ENCODE measurements at places on chromosomes 16 and 17.

GRCh38 chr16:23079675-23080301, 69.5 kb downstream of the USP31 start:
- no peak for DNase-seq

DNA sequence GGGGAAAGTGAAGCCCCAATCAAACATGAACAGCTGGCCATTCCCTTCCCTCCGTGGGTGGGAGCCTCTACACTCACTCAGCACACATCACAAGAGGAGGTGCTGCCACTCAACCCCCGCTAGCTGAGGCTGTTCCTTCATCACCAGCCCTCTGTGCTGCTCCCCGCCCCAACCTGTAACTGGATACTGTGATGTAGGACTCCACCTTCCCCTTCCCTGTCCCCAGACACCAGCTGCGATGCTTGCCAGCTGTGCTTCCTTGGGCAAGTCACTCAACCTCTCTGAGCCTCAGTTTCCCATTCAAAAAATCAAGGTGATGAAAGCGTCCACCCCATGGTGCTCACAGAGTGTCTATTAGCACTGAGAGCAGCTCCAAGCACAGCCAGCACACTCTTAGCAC, 273.2 kb downstream of the MRTFB start:
- no peak for DNase-seq

- no peak for DNase-seq
These were observed 68.1 kb upstream of the LGALS9 start for GRCh38 chr17:27562777-27563455.

DNA sequence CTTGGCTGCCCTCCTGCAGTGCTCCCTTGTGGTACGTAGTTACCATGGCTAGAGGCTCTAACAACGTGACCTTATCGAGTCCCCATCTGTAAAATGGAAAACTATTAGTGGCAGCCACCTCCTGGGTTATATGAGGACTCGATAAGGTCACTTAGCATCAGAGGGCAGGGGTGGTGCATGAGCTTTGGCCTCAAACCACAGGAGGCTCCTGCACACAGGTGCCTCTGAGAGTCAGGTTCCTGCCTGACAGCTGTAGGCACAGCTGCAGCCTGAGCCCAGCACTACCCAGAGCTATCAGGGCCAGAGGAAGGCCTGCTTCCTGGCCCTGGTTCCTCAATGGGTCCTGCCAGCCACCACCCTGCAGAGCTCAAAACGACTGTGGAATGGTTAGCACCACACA, 57.2 kb upstream of the SEC14L1 start:
- no peak for DNase-seq

GRCh38 chr17:82636626-82637598, 11.3 kb downstream of the WDR45B start:
- no peak for DNase-seq

DNA sequence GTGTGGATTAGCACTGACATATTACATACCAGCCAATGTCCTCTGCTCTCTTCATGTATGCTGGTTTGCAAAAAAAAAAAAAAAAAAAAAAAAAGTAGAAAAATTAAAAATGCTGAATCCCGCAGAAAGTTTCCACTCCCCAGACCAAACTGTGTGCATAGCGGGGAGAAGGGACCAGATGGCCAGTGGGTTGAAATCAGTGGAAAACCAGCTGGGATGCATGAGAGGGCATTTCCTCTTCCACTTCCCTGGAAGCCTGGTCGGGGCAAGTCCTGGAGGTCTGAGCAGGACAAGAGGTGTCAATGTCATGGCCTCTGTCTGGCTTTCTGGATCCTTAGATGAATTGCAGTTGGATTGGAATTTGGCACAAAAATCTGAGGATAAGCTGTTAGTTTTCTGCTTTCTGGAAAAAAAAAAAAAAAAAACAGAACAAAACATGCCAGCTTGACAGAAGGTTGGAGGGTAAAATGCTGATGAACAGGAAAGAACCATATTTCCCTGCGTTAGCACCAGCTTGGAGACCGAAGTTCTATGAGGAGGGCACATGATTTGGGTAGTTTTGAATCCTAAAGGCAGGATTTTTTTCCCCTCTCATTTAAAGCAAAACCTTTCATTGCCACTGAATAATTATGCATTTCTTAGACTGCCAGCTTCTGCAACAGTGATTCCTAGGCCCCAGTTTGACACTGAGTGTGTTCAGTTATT, 941.5 kb upstream of the EEF2KMT start:
- DNase-seq = no peak

GRCh38 chr17:7312432-7313087, 2.6 kb downstream of the GPS2 start:
- no peak for DNase-seq

- DNase-seq = no peak
These were observed 154.7 kb downstream of the SOCS1 start for GRCh38 chr16:11101283-11101682.

DNA sequence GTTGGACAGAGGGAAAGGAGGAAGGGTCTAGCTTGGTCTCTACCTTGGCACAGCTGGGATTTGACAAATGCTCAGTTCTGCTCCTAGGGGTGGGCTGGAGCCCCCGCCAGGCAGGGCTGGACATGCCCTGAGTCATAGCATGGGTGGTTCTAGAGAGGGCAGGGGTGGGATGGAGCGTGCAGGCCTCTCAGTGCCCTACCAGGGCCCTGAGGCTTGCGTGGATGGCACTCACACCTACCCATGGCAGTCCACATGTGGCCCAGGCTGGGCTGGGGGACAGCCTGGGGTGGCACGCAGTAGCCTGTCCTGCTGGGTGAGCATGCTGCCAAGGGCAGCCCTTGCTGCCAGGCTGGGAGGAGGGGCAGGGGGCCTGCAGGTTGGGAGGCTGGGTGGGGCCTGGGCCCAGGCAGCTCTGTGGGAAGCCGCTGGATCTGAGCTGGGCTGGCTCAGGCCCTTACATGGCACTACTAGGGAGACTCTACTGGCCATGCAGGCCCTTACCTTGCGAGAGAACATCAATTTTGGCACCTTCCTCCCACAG, 11.2 kb downstream of the DOC2B start:
- DNase-seq = no peak

DNA sequence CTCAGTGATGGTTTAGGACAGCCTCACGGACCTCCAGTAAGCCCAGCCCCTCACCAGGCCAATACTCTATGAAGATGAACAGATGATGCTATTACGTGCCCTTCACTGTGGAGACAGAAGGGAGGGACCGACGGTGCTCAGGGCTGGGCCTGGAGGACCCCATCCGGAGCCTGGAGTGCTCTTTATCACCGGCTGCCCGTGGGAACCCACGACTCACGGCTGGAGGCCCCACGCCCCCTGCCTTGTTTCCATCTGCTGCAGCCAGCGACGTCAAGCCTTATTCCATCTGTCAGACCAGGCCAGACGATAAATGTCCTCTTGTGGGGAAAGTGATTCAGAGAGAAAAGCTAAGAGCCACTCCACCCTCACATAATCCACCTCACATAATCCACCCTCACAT, 4.0 kb upstream of the TIMM22 start:
- no peak for DNase-seq

DNA sequence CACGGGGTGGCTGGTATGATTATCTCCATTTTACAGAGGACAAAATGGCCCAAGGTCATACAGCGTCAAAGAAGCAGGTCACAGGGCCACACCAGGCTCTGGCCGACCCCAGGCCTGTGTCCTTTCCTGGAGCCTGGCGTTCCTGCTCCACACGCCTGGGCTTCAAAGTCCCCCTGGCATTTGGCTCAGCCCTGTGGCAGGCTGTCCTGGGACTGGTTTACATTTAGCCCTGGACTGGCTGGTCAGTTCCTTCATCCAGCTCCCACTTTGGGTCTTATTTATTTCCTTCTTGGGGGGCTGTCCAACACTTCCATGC, 15.3 kb downstream of the TBX2 start:
- no peak for DNase-seq

DNA sequence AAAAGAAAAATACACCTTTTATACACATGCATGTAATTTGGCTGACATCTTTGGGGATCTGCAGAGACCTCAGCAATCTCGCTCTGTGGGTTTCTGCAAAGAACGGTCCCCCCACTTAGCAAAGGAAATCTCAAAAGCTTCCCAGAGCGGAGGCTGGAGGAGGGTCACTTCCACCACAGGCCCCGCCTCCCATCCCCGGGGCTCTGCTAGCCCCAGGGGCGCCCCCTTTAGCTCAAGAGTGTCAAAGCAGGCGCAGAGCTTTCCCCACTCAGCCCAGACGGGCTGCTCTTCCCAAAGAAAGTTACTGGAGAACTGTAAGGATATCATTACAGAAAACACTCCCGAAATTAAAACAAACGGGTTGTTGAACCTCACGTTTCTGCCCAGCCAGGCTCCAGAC, 11.4 kb downstream of the SLC13A5 start:
- DNase-seq = no peak

DNA sequence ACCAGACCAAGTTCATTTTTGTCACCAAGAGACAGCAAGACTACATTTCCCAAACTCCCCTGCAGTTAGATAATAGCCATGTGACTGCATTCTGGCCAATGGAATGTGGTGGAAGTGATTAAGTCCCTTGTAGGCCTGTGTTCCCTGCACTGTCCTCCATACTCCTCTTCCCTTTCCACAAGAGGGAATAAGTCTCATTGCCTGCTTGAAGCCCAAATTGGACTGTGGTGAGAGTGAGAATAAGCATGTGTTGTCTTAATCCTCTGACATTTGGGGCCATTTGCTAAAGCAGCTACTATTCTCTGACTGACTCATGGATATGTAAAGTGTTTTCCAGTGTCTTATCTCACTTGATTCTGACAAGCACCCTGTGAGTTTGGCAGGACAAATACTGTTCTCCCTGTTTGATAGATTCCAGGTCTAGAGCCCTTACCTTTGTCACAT, 20.7 kb downstream of the PIK3R6 start:
- peak; percentile 31 for DNase-seq
